ENCODE measurements at places on chromosomes 1 and 21.

DNA sequence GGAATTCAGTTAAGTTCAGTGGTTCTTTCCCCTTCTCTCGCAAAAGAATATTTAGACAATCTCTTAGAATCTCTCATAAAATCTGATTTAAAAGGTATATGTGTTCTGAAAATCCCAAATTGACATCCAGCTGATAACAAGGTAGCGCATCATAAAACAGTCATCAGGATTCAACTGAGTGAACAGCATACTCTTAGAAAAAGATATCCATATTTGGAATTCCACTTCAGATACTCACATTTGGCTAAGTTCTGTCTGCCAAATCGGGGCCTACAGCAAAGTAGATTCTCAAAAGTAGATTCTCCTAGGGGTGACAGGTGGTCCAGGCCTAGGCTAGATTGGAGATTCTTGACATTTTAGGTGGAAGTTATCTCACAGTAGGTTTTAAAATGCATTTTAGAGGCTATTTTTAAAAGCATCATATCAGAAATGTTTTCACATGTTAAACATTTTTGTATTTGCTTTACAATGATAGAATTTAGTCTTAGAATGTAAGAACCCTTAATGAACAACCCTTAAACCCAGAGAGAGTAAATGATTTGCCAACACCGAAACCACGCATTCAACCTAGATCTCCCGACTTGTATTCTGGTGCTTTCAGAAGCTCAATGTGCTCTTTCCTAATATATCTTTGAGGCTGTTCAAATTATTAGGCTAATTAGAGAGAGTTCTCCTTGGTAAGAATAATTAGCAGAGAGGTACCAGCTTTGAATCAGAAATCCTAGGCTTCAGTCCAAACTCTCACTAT is 318.9 kb downstream of the LMO4 start:
- no peak for DNase-seq

DNA sequence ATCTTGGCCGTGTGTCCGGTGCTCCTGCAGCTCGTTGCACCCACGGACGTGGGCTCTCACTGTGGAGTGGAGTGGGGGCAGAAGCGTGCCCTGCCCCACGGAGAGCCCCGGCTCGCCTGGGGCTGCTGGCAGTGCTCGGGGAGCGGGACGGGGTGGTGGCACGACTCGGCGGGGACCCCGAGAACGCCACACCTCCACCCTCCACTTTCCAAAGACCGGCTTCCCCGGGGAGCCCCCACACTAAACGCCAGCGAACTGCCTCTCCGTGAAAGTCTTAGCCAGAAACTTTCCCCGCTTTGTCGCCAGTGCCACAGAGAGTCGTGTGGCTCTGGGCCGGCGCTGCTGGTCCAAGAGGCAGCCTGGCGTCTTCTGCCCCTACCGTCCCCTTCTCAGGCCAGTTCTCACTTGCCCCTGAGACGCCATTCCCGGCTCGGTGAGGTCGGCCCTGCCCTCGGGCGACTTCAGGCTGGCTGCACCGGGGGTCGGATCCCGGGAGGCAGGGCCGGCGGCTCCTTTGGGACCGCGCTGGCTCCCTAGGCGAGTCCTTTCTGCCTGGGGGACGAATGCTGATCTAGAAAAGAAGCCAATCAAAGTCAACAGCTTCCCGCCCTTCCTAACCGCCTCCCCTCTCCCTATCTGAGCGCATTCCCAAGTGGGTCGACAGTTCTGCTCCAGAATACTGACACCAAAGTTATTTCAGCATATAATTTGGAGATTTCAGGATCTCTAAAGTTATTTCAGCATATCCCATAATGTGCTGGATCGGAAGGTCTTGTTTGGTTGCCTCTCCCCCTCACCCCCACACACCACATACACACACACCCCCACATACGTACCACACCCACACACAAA is 2.6 kb upstream of the SAMD13 start:
- no peak for DNase-seq

GRCh38 chr21:25464275-25464674 is 143.0 kb downstream of the MRPL39 start:
- peak; percentile 82 for DNase-seq

DNA sequence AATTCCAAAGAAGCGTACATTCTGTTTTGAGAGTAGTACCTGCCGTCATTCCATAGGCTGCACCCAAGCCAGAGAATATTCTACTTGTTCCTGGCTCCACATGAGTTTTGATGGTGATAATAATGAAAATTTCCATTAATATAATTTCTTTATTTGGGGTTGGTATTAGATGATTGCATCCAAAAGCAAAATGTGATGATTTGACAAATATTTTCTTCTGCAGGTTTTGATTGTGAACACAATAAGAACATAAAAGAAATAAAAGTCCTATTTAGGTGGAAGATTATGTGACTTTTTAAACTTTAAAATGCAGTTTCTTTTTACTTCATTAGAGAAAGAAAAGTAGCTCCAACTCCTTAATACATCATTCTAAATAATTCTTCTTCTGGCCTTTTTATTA is 284.8 kb upstream of the FMN2 start:
- DNase-seq = no peak

DNA sequence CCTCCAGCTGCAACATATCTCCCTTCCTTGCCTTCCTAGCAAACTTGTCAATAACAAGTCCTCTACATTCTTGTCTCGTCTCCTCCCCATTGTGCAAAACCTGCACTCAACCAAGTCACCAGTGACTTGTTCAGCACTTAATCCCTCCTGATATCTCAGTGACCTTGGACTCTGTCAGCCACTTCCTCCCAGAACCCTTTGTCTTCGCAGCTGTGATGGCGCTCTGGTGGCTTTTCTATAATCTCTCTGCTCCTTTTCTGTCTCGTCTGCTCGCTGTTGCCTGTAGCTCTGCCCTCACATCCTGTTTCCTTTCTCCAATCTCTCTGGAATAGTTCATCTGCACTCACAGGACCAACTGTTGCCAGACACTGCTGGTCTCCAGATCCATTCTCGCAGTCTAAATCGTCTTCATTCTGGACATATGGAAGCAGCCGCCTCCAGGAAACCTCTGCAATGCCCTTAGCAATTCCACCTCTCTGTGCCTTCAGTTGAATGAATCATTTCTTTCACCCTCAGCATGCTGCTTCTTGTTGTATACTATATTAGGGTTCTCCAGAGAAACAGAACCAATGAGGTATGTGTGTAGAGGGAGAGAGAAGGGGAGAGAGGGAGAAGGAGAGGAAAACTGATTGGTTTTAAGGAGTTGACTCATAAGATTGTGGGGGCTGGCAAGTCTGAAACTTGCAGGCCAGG is 17.4 kb upstream of the IFNAR2 start:
- no peak for DNase-seq

DNA sequence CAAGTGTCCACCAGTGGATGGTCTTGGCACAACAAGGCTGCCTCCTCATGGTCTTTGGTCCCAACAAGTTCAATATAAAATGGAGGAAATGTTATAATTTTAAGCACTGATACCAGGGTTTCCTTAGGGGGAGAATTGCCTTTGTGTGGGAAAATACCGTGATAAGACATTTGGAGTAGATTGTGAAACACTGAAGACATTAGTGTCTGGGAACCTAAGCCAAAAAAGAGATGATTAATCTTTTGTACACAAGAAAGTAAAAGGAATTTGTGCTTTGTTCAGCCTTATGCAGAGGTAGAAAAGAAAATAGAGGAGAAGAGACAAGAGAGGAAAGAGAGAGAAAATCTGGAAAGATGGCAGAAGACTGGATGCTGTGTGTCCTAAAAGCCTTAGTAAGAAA is 36.1 kb downstream of the ST6GALNAC3 start:
- DNase-seq = no peak

GRCh38 chr1:228207851-228208821 is at the start of gene OBSCN:
Gene OBSCN (plus strand): TSS chr1:228208044. CDS start chr1:228211784, 3,740 bp downstream.
- no peak for DNase-seq

DNA sequence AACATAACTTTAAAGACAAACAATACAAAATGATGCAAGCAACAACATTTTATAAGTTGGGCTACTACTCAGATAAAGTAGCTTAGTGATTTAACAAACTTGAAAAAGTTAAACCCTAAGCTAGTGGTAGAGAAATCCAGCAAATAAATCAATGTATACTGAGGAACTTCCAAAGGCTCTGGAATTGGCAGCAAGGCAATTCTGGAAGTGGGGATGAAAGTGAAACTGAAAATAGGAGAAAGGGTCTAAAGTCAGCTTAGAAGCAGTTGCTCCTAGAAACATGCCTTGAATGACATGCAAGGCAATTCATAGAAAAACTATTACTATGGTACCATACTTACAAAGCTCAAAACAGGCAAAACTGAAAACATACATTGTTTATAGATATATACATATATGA is 90.0 kb upstream of the CAMK1G start:
- no peak for DNase-seq

GRCh38 chr1:204254031-204254661 is 40.4 kb upstream of the GOLT1A start:
- no peak for DNase-seq

DNA sequence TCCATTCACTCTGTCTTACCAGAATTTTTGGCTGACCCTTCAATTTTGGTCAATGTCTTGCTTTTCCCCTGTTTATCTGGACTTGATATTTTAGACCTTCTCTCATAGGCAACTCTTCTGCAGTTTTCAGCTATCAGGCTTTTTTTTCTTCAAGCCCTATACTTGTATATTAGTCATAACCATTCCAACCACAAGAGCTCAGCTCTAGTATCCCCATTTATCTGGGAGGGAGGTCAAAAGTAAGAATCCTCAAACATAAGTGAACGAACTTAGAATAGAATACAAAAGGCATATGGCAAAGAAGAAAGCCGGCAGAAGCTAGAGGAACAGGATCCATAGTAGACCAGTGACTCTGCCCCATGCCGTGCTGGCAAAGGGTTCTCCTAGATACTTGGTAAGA is 45.9 kb upstream of the TNFSF4 start:
- no peak for DNase-seq

GRCh38 chr1:101299710-101300109 is 62.9 kb downstream of the S1PR1 start:
- no peak for DNase-seq

DNA sequence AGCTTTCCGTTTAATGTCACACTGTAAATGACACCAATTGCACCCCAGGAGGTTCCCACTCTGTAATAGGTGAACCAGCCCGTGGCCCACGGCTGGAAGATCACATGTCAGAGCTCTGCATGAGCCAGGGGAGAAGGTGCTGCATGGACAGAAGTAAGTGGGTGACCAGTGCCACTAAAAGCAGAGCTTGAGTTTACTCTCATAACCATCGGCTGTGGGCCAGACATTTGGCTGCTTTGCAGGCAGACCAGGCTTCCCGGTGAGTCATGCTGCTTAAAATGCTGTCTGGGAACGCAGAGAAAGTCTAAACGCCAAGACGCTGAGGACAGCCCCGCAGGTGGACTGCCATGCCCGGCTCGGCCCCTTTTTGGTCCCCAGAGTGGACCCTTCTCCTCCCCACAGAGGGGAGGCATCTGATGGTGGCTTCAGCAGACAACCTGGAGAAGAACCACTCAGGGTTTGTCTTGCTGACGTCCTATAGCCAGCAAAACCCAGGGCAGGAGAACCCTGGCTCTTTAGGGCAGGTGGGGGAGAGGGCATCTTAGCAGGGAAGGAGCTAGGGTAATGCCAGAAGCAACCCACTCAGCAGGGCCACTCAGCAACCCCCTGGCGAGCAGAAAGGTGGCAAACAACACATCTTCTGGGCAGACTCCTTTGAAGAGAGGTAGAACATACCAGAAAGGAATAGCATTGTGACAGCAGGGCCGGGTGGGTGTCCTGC is 7.3 kb downstream of the KIAA2013 start:
- no peak for DNase-seq

DNA sequence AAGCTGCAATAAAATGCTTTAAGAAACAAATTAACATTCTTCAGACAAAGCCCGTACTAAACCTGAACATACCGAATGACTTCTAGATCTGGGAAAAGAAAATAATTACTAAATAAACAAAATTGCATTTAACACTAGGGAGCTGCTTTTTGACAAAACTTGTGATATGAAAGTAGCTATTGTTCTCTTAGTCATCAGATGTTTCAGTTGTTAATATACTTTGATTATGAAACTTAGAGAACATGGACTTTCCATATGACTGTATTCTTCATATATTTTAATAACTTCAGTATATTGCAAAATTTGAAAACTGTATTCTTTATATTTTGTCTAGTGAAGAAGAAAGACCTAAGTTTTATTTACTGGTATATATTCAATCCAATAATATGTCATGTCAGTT is 1262.1 kb downstream of the NCAM2 start:
- no peak for DNase-seq

GRCh38 chr1:84550826-84551225 is 23.4 kb downstream of the CTBS start:
- no peak for DNase-seq

- no peak for DNase-seq
Measured at GRCh38 chr1:161987303-161987702, 36.4 kb downstream of the OLFML2B start.

- no peak for DNase-seq
Measured at GRCh38 chr1:39178541-39179431, 25.7 kb upstream of the MACF1 start.

DNA sequence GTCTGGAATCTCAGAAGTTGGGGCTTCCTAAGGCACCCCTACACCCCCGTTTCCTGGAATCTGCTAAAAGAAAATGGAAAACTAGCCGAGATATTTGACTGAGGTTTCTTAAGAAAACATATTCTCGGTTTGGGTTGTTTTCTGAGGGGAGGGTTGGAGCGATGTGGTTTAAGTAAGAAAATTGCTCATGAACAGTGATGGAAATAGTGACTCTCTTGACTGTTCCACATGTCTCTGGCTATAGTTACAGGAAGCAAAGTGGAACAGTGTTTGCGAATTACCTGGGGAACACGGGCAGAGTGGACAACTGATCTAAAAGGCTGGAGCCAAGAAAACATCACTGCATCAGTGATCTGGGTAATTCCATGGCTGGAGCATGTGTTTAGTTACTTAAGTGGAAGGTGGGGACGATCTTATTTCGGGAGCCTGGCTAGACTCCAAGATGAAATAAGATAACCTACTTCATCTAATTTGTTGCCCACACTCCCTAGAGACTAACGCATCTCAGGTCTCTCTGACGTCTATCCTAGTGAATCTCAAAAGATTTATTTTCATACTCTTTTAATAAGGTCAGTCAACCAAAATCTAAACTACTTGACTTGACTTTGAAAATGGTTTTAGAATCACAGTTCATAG is 92.4 kb downstream of the KCNJ15 start:
- DNase-seq = no peak

DNA sequence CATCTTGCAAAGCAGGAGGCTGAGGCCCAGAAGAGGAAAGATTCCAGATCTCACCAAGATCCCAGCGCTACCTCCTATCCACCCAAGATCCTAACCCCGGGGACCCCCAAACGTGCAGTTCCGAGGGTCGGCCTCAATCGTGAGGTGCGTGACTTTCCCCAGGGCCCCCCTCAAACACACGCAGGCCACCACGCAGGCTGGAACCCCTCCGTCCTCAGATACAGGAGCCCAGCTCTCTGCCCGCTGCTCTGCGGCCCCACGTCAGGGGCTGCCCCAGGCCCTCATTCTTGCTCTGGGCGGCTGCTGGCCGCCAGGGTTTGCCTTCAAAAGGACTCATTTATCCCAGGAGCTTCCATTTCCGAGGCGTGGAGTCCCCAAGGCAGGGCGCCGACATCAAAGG is 39.9 kb downstream of the KRTAP10-1 start:
- DNase-seq = no peak

GRCh38 chr1:219188331-219188803 is 14.7 kb downstream of the LYPLAL1 start:
- DNase-seq = no peak

- DNase-seq = no peak
Measured at GRCh38 chr1:168333562-168334276, 53.0 kb downstream of the TBX19 start.

GRCh38 chr1:228977307-228977706 is 242.0 kb downstream of the RHOU start:
- DNase-seq = no peak
